ENCODE measurements at places on chromosomes 16 and 17.

DNA sequence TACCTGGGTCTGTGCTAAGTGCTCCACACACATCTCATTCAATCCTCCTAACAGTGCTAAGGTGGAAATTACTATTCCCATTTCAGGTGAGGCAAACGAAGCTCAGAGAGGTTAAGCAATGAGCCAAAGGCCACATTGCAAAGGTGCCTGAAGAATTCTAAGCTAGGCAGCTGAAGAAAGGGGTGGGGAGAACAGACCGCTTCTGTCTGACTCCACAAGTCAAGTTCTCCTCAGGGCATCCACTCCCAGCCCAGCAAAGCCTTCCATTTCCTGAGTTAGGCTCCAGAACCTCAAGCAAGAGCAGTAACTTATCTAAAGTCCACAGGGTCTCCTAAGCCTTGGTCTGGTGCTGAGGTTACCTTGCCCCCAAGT is 27.0 kb upstream of the MRPS23 start:
- DNase-seq: no peak

GRCh38 chr17:72122765-72123529 is 2.1 kb downstream of the SOX9 start:
- DNase-seq: peak; percentile 82

DNA sequence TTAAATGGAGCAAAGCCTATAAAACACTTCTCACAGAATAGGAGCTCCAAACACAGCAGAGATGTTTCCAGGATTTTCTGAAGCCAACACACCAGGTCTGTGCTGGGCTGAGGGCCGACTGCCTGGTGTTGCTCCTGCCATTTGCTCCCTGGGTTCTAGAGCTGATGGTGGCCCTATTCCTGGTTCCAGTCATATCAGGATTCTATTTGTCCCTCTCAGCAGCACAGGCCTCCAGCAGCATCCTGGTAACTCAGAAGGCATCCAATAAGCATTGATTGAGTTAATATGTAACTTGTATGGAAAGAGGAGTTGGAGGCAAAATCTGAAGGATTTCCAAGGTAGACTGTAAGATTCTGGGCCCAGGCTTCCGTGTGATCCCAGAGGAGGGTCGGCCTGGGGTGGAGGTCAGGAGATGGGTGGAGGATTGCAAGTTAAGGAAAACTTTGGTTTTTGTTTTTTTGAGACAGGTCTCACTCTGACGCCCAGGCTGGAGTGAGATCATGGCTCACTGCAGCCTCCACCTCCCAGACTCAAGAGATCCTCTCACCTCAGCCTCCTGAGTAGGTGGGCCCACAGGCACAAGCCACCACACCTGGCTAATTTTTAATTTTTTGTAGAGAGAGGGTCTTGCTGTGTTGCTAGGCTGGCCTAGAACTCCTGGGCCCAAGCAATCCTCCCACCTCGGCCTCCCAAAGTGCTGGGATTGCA is 5.7 kb downstream of the NUPR1 start:
- no peak for DNase-seq

GRCh38 chr16:12862941-12863340 is 38.5 kb upstream of the SHISA9 start:
- no peak for DNase-seq

- DNase-seq: no peak
These were observed 6.6 kb downstream of the RIPOR1 start for GRCh38 chr16:67535201-67535600.

DNA sequence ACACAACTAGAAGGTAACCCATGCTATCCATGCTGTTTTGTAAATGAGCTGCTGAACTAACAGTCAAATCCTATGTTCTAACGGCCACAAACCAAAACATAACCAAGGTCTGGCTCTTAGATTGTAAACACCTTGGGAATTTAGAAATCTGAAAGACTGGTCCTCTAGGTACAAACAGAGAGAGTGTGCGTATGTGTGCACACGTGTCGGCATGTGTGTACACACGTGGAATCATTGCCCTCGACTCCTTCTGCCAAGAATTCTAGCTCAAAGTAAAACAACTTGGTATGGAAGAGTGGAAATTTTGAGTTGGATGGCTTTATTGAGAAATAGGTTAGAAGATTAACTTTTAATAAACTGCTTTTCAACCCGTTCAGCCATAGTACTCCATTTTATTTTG is 18.1 kb upstream of the GHDC start:
- DNase-seq: no peak

DNA sequence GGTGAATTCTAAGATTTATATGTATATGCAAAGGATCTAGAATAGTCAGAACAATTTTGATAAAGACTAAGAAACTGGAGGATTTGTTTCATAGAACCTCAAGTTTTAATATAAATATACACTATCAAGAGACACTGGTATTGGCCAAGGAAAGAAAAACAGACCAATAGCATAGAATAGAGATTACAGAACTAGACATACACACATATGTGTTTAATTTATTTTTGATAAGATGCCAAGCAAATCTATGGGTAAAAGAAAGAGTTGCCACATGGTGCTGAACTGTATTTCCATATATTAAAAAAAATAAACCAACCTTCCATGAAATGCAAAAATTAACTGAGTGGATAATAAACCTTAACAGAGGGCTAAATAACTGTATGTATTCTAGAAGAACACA is 27.9 kb upstream of the LRRC37A3 start:
- DNase-seq: no peak

GRCh38 chr17:7894866-7895265 is 6.3 kb downstream of the CHD3 start:
- DNase-seq: peak; percentile 39

DNA sequence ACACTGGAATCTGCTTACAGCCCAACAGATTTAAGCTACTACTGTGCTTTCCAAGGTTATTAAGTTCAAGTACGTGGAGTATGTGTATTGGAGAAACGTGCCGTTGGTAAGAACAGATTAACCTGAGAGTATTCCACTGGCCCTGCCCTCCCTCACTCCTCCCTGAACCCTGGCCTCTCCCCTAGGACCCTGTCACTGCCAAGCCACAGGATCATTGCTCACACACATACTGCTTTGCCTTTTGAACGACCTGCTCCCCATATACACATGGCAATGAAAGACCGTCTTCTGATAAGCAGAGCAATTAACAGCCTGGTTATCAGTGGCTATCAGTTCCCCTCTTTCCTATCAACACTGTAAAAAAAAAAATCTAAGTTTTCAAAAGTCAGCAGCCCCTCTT is 458.9 kb upstream of the DYNLRB2 start:
- DNase-seq: no peak

- no peak for DNase-seq
These were observed 22.9 kb downstream of the FOXN1 start for GRCh38 chr17:28529013-28529400.

Measured in ecto neural progenitor cell (in vitro differentiated cells).